CD4-positive, alpha-beta T cell treated with Interleukin-17A for 1 hour (primary cell): ENCODE measurements at places on chromosomes 3 and 15.

GRCh38 chr3:89625945-89626344, 518.5 kb downstream of the EPHA3 start:
- no peak for DNase-seq

DNA sequence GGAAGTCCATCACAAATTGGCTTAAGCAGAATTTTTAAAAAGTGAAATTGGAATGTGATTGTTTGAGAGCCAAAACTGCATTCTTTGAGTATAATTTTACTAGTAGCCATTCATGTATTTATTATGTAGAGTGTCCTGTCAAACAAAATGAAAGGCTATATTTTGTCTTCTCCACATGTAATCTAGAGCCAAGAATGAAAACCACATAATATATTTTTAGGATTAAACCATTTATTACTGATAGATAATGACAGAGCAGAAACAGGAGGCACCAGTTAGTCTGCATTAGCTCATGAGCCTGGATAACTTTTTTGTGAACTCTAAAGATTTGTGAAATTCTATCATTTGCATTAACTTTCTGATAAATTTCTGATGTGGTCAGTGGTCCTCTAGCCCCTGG, 130.2 kb downstream of the FILIP1L start:
- DNase-seq: no peak

DNA sequence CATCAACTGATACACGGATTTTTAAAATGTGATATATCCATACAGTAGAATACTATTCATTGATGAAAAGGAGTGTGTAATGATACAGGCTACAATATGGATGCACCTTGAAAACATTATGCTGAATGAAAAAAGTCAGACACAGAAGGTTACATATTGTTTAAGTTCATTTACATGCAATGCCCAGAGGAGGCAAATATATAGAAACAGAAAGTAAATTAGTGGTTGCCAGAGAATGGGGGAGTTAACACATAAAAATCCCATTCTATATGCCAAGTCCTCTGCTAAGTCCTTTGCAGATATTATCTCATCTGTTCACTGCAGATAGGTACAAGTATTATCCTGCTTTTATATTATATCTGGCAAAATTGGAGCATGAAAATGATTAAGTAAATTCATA, 22.1 kb upstream of the CDIN1 start:
- DNase-seq: no peak

- DNase-seq: peak; percentile 94
Measured at GRCh38 chr15:85667491-85668424, 127.0 kb downstream of the KLHL25 start.

DNA sequence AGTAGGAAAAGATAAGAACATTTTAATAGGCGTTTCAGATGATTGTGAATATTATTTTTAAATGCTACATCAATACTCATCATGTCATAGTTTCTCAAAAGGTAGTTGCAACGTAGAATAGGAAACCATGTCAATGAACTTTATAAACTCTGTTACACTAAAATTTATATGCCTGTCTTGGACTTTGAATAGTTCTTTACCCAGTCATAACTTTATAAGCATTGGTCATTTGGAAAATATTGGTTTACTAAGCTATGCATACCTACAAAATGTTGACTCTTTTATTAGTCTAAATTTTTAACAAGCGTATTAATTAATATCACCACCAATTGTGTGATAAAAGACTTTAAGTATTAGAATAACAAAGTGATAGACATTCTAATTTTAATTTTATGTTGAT, 293.5 kb downstream of the CGGBP1 start:
- no peak for DNase-seq

- DNase-seq: no peak
Measured at GRCh38 chr15:77002436-77002835, 7.5 kb downstream of the PSTPIP1 start.
